SW480 (cell line): ENCODE measurements at places on chromosomes 5 and 9.
A peak's percentile ranks its signal among the peaks of the same experiment; 100 is the strongest.

DNA sequence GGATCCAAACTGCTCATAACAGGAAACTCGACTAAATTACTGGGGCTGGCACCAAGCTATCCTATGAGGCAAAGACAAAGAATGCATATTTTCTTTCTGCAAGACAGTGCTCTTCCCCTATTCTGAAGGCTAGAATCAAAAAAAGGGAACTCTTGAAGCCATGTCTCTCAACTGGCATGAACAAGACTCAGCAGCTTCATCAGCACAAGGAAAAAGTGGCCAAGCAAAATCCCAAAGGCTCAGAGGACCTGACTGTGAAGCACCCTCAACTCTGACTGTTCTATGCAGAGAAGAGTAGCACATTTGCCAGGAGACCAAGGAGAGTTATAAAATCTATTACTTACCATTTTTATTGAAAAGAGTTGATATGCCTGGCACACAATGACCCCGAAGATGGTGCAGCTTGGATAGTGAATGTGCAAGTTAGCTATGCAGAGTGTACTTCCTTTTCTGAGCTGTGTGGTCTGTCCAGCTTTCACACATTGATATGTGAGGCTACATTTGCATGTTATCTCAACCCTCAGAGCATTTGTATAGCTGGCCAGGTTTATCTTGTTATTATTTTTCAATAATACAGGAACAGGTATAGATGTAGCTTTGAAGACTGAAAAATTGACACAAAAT, 51.0 kb upstream of the FYB1 start:
- DNase-seq = no peak

DNA sequence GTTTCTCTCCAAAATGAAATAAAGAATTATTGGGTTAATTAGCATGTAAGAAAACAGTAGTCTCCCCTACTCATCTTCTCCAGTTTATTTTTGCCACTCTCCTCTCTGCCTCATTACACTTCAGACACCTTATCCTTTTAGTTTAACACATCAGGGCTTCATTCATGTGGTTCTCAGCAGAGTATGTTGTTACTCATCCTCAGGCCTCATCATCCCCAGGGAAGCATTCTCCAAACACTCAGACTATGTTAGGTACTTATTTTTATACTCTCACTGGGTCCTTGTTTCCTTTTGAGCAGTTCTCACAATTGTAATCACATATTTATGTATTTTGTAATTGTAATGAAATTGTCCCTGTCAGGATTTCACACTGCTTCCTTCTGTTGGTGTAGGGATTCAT, 470.5 kb downstream of the PDE4D start:
- DNase-seq = no peak

DNA sequence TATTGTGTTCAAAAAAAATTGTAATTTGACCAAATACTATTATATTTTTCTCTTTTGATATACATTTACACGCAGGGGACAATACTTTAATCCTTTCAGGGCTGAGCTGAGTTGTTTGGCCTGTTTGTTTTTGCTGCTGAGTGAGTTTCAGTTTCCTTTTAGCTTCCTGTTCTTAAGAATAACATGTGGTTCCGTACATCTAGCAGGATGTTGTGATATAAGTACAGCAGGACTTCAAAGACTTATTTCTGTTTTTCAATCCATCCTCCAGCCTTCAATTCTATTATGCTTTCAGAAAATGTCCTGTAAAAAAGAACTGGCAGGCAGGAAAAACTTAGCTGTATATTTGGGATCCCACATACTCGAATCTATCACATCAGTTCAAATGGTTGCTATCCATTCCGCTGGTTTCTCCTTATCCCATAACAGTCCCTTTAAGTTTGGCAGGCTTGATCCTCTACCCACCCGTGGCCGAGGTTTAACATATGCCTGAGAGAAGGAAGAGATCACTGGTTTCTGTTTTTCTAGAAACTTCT, 1037.3 kb upstream of the ACO1 start:
- no peak for DNase-seq

- no peak for DNase-seq
These were observed 37.3 kb downstream of the KCTD16 start for GRCh38 chr5:144207875-144208444.

GRCh38 chr9:91659529-91660495, 236.2 kb upstream of the NFIL3 start:
- DNase-seq = peak; percentile 25

DNA sequence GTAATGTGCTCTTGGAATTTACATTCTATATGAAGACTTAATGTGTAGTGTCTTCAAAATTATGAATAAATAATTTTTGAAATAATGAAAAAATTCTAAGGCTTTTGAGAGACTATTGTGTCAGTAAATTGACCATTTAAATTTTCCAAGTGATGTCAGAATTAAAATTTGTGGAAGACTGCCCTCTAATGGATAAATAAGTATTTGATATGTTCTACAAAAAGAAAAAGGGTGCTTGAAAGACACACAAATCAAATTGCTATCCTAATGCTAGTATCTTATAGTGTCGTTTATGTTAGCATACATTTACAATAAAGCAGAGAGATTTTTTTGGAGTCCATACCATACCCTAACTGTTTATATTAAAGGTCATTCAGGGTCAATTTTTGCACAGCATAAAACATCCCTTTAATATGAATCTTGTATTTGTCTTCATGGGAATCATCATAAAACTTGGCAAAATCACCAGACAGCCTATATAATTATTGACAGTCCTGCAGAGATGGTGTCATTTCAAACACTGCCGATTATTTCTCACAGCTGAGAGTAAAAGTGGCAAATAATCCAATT, 120.8 kb upstream of the SLC27A6 start:
- DNase-seq = peak; percentile 60

- no peak for DNase-seq
These were observed 4.8 kb downstream of the DENND1A start for GRCh38 chr9:123925161-123925560.

DNA sequence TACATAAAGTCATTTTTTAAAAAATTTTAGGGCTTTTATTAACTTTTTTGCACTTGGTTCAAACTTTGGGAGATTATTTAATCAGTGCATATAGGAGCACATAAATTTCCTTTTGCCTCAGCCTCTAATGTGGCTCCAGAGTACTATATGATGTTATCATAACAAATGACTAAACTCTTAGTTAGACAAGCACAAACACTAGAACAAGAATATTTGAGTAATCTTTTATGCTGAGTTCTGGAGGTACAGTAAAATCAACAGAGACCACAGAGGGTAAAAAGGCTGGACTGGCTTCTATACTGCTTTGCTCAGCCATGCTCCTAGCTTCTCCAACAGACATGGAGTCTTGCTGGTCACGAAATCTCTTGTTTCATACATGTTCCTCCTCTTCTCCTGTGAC, 52.5 kb upstream of the SGCD start:
- DNase-seq = no peak

DNA sequence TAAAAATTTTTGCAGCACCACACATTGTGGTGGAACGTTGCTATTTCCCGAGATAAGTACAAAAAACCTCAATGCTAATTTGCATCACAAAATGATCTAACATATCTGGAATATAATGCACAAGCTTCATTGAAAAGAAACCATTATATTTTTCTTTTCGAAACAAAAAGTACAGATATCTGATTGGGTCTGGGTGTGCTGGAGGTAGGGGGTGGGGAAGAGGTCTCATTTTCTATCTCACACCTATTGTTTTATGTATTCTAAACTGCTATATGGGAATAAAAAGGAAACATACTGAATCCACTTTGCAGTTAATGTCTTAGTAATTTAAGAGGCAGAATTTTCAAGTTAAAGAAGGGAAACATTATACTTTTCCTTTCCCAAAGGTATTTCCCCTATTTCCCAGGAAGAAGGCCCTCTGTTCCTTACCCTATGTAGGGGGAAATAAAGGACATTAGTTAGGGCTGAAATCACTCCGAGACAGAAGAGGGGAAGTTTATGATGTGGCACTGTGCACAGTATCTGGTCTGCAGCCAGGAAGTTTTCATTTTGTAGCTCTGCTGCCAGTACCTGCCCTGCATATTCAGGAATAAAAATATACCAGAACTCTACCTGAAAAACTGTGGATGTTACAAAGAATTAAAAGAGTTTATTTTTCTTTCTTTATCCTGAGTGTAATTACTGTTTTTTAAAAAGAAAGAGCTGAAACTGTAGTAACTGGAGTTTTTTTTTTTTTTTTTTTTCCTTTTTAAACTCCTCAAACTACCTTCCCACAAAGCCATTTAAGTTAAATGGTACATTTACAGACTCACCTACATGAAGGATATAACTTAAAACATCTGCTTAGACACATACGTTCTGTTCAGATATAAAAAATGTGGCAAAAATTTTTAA, 7.4 kb downstream of the MEF2C start:
- no peak for DNase-seq

DNA sequence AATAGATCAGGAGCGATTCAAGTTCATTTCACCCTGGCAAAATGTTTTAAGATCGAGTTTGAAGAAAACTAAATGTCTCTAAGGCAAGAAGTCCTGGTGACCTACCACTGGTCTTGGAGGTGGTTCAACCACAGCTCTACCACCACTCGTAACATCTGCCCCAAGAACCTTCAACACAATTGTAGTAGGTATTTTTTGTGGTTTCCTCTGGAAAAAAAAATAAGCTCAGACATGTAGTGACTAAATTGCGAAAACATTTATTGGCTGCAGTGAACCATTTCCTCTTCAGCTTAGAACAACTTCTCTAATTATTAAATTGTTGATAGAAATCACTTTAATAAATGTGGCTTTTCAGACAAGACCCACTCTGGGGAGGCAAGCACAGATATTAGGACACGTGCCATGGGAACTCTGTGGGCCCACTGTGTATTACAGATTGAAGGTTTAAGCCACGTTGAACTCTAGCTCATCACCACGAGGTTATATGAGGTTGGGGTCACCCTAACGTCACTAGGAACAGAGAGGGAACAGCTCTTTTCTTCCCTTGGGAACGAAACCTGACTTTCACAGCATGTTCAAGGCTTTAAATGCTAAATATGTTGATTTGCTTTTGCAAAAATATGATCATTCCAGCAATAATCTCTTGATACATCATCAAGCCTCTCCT, 142.9 kb downstream of the HSD17B3 start:
- DNase-seq = no peak

DNA sequence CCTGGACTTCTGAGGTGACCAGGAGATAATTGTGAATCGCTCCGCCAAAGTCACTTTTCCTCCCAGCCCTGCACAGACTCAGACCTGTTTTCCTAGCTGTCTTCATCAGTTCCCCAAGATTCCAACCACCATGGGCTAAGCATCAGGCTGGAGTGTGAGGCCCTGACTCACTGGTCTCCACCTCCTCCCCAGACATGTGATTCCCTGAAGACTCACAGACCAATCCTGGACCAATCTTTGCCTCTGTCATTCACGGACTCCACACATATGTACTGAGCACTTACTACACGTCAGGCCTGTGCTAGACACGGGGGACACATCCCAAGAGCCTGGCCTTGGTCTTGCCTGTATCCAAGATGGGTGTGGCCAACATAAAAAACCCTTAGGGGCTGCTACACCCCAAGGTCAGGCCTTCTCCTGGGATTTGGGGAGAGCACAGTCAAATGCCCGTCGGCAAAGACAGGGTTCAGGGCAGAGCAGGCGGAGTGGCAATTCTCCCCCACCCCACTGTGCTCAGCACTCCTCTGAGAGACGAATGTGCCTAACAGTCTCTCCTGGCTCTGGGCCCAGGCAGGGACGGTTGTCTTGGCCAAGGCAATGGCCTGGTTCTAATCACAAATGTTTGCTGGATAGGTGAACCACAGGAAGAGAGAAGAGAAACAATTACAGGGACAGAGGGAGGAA, 11.9 kb downstream of the EEIG1 start:
- peak; percentile 51 for DNase-seq

DNA sequence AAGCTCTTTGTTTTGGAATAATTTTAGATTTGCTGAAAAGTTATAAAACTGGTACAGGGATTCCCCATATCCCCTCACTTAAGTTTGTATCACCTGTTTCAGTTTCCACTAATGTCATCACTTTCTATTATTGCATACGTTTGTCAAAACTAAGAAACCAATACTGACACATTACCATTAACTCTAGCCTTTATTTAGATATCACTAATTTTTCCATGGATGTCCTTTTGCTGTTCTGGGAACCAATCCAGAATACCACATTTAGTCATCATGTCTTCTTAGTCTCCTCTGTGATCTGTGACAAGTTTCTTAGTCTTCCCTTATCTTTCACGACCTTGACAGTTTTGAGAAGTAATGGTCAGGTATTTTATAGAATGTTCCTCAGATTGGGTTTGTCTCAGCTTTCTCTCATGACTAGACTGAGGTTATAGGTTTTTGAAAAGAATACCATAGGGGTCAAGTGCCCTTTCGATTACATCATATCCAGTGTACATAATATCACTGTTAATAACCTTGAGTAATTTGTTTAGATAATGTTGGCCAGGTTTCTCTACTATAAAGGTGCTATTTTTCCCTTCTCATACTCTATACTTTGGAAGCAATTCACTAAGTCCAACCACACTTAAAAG, 51.9 kb upstream of the NMUR2 start:
- no peak for DNase-seq

DNA sequence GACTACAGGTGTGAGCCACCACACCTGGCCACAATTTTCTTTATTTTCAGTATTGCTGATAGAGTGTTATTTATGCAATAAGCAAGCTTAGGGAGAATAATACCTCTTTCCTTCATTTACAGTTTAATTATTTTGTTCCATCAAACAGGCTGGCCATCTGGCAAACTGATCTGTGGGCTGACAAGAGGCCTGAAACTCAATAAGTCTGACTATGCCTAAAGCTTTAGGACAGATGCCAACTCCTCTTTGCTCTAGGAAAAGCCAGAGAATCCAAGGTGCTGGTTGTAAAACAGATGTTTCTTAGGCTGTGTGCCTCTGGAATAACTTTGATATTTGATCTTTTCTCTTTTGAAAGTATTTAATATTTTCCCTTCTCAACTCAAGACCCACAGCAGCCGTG, 98.4 kb downstream of the TARS1 start:
- no peak for DNase-seq

DNA sequence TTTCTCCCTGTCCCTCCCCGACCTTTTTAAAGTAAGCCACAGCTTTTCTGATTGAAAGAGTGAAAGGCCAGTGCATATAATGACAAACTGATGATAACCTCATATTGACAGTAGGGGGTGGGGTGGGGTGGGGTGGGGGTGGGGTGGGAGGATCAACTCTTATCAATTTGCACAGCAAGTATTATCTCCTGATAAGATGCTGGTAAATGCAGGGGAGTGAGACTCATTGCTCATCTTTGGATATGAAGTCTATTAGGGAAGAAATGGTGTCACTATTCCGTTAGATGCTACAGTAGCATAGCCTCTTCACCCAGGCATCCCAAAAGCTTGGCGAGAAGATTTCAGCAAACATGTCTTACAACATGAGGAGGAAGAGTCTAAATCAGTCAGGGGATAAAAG, 38.9 kb upstream of the HMGCS1 start:
- no peak for DNase-seq

DNA sequence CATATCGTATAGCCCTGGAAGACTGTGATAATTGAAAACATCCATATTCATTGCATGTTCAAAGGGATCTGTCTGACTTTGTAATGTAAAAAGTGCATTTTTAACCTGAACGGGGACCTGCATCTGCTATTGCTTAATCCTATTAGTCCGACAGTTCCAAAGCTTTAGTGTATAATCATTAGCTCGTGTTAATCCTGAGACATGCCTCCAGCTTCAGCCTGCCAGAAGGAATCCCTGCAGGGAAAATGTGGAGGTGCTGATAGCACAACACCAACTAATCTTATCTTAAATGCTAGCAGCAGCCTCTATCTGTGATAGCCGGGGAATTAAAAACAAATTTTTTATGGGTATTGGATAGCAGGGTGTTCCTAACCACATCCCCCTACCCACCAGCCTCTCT, 495.2 kb downstream of the TLE4 start:
- DNase-seq = no peak
